ENCODE measurements at places on chromosomes 1 and 21.

DNA sequence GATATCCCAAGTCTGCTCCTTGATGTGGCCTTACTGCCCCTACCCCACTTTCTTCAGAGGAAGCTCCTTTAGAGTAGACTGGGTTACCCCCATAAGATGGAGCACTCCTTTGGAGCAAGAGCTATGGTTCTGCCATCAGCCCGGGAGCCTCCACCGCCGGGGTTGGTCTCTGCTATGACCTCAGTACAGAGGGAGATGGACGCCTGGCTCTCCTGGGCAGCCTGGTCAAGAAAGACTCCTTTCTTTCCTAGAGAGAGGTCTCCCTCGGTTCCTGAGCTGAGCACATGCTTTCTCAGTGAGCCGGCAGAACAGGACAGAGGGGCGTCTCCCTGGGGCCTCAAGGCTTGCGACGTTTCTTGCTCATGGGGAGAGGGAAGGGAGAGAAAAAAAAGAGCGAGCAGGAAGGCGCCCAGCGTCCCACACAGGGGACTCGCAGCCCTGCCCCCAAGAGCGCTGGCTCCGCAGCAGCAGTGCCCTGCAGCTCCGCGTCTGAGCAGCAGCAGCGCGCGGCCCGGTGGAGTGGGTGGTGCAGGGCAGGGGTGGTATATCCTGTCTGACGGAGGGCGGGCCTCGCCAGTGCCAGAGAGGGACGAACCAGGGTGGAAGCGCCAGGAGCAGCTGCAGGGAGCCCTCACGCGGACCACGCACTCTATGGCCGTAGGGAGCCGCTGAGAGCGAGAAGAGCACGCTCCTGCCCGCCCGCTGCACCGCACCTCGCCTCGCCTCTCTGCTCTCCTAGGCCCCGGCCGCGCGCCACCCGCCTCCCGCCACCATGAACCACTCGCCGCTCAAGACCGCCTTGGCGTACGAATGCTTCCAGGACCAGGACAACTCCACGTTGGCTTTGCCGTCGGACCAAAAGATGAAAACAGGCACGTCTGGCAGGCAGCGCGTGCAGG, at the start of gene PKP1:
PKP1 (plus strand) TSS at position 576 of the 899 bp plus-strand sequence; CDS start at position 773, 197 bp downstream.
- DNase-seq = no peak

GRCh38 chr21:26554365-26554764, 18.7 kb downstream of the CYYR1 start:
- DNase-seq = no peak

DNA sequence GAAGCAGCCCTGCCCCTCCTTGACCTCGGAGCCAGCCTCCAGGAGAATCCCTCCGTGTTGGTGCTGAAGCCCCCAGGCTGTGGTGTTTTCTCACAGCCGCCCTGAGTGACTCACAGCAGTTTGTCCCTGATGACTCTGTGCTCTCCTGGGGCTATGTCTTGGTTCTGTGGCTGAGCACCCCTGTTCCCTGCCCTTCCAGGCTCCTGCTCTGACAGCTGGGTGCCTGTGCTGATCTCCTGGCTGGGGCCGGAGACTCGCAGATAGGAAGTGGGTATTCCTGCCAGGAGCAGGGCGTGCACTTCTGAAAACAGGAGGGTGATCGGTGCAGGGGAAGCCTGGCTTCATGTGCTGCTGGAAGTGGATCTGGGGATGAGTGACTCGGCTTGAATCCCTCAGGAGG, 34.5 kb downstream of the POFUT2 start:
- DNase-seq = no peak

DNA sequence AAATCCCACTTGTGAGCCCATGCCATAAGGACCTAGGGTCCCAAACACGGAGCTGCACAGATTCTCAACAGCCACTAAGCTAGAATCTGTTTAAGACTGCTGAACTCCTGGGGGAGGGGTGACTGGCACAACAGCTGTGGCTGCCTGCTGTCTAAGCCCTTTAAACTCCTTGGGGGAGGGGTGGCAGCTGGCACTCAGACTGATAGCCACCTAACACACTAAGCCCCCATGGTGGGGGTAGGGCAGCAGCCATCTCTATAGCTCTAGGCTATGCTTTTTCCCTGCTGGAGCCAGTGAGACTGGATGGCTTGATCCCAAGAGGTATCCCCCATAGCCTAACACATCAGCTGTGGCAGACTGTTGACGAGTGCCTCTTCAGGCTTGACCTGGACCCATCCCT, 73.3 kb upstream of the FMO3 start:
- no peak for DNase-seq

- no peak for DNase-seq
Measured at GRCh38 chr1:110285316-110285715, 53.9 kb upstream of the RBM15 start.

DNA sequence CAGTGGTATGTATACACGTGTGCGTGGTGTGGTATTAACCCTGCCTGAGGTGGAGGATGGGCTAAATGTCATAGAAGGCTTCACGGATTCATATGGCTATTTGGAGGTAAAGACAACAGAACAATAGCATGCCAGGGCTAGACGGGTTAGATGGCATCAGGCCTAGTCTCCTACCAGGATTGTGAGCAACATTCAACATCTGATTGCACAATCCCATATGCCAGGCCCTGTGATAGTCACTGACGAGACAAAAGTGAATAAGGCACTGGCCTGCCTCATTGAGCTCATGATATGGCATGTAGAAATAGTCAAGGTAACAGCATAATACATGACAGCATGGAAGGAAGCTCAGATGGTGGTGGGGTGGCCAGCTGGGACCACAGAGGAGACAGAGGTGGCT, 167.1 kb upstream of the BEND5 start:
- DNase-seq = no peak

GRCh38 chr1:89627596-89627962, 5.3 kb upstream of the LRRC8C start:
- no peak for DNase-seq

- DNase-seq = no peak
Measured at GRCh38 chr1:18429654-18430053, 51.1 kb upstream of the KLHDC7A start.

GRCh38 chr1:63261736-63262458, 60.5 kb upstream of the FOXD3 start:
- no peak for DNase-seq

DNA sequence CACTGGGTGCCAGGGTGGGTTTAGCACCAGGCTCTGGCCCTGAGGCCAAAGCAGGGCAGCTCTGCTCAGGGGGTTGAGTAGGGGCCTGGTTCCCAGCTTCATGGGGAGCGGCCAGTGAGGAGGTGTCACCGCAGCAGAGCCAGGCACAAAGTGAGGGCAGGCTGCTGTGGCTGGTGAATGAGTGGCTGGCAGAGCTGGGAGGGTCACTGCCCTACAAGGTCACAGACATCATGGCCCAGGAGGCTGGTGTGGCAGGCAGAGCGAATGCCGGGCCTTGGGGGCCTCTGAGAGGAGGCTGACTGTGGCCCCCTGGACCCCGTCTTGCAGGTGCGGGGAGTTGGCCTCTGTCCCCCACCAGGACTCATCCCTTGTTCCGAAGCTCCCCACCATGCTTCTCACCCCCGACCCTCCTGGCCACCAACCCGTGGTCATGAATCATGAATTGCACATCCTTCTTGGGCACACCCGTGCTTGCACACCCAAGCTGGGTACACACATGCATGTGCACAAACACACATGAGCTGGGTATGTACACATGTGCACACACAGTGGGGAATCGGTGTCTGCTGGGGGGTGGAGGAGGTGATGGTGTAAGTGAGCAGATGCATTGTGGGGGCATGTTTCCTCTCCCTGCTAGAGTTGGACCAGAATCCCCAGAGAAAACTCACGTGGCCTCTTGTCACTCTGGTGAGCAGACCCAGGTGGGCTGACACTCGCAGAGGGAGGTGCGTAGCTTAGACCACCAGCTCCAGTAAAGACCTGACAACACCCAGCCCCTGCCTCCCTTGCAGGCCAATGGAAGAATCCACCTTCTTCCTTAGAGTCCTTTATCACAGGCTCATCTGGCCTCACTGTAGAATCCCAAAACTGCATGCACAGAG, 4.8 kb upstream of the GNB1 start:
- DNase-seq = no peak

GRCh38 chr1:89306273-89306672, 33.6 kb upstream of the GBP5 start:
- no peak for DNase-seq

Data from type B pancreatic cell (in vitro differentiated cells).